ENCODE measurements at places on chromosomes 12 and 14. TPM values are rescaled to one million over a fixed set of nuclear protein-coding genes. Genes with fewer than 3 reads are reported as not detected.

- no peak overlapping the region for H3K4me3 ChIP-seq
- peaks cover 3% of the 10 kb centered on the region for H3K36me3 ChIP-seq
- no peaks in the 10 kb centered on the region for H3K4me1 ChIP-seq
- no peaks in the 10 kb centered on the region for H3K27me3 ChIP-seq
Measured at GRCh38 chr14:52741865-52742264, 11.9 kb downstream of the STYX start.

GRCh38 chr12:110005319-110005973 is 6.2 kb downstream of the ANKRD13A start:
- H3K4me1 ChIP-seq = peaks cover 5% of the 10 kb centered on the region
- peaks cover 5% of the 10 kb centered on the region for H3K36me3 ChIP-seq
- H3K4me3 ChIP-seq = no peak overlapping the region
- H3K27me3 ChIP-seq = no peaks in the 10 kb centered on the region
- DNase-seq = no peak

- H3K27me3 ChIP-seq = no peaks in the 10 kb centered on the region
- no peak overlapping the region for H3K27ac ChIP-seq
- H3K4me1 ChIP-seq = peaks cover 8% of the 10 kb centered on the region
- H3K36me3 ChIP-seq = peaks cover under 1% of the 10 kb centered on the region
Measured at GRCh38 chr12:47707355-47707754, 1.5 kb upstream of the RPAP3 start.

DNA sequence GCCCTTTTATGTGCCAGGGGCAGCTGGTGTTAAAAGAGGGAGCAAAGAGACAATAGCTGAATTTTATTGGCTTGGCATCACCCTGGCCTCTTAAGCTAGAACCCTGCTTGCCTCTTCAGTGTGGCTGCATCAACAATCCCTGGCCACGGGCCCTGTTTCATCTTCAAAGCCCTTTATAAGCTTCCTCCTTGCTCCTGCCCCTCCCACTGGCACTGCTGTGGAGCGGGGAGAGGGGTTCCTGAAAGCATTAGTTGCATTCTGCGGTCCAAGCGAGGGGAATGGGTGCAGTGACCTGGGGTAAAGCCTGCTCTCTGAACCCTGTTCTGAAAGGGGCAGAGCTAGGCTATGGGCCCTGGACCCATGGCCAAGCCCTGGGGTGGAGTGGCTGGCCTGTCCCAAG is 220 bp upstream of the KRT83 start:
- no peaks in the 10 kb centered on the region for H3K27me3 ChIP-seq
- H3K36me3 ChIP-seq = no peaks in the 10 kb centered on the region
- no peak for DNase-seq
- H3K4me1 ChIP-seq = peaks cover 14% of the 10 kb centered on the region
- H3K27ac ChIP-seq = no peak overlapping the region
- no peak overlapping the region for H3K4me3 ChIP-seq

GRCh38 chr14:97074456-97074855 is 277.3 kb downstream of the VRK1 start:
- H3K27me3 ChIP-seq = no peaks in the 10 kb centered on the region
- DNase-seq = no peak
- H3K36me3 ChIP-seq = no peaks in the 10 kb centered on the region
- H3K4me3 ChIP-seq = no peak overlapping the region
- no peak overlapping the region for H3K27ac ChIP-seq

DNA sequence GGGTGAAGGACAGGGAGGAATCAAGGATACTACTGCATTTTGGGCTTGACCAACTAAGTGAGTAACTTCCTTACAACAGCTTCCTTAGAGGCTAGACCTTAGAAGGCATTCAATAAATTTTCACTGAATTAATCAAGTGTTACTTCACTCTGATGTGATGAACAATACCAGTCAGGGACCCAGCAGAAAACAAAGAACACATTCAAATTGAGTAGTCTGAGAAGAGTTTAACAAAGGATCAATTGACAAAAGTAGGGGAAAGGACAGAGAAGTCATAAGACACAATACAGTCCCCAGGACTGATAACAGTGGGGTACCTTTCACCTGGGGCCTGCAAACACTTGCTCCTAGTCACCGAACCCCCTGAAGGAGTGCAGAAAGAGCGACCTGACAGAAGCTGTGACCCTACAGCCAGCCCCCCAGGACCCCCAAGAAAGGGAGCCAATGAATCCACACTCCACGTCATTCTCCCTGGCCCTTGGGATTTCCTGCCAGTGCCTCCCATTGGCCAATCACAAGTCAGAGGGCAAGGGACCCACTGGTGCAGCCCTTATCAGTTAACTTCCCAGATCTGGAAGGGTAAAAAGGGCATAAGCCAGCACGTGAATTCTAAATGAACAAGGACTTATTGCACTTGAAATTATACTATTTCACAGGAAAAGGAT is 6.9 kb downstream of the ANAPC5 start:
- no peak overlapping the region for H3K27ac ChIP-seq
- no peaks in the 10 kb centered on the region for H3K27me3 ChIP-seq
- H3K4me1 ChIP-seq = no peaks in the 10 kb centered on the region
- H3K36me3 ChIP-seq = peaks cover 26% of the 10 kb centered on the region
- H3K4me3 ChIP-seq = no peak overlapping the region
- DNase-seq = no peak

DNA sequence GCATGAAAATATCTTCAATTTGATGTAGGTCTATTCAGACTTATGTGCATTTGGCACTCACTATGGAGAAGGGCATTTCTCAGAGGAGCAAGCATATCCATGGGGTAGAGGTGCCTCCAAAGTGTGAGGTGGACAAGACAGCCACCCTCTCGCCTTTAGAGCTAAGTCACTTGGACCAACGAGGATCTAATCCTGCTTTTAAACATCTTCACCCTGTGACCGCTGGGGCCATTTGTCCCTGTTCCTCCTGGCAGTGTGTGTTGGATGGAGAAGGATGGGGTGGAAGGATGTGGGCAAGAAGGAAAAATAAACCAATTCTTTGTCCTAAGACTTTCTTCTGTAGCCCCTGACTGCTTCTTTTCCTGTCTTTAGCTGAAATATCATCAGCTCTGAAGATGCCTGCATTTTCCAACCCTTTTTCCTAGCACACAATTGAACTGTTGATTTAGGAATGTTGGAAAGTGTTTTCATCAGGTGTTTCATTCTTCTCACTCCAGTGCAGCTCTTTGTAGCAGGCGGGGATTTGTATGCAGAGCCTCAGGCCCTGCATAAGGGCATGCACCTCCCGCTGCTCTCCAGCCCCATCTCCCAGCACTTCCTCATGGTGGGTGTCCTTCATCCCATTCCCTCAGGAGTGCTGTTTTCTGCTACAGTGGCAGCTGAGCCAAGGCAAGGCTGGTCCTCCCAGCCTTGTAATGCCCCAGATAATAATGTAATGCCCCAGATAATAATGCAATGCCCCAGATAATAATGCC is 5.3 kb downstream of the FGF6 start:
- H3K27ac ChIP-seq = no peak overlapping the region
- H3K4me1 ChIP-seq = peaks cover 12% of the 10 kb centered on the region
- H3K27me3 ChIP-seq = no peaks in the 10 kb centered on the region
- no peak for DNase-seq
- H3K4me3 ChIP-seq = no peak overlapping the region
- no peaks in the 10 kb centered on the region for H3K36me3 ChIP-seq

The RNASE3 gene
- total RNA-seq = 3.7 TPM

The ESR2 gene
- total RNA-seq = 0.69 TPM
